Calu3 (cell line): ENCODE measurements at places on chromosomes 4 and X.

DNA sequence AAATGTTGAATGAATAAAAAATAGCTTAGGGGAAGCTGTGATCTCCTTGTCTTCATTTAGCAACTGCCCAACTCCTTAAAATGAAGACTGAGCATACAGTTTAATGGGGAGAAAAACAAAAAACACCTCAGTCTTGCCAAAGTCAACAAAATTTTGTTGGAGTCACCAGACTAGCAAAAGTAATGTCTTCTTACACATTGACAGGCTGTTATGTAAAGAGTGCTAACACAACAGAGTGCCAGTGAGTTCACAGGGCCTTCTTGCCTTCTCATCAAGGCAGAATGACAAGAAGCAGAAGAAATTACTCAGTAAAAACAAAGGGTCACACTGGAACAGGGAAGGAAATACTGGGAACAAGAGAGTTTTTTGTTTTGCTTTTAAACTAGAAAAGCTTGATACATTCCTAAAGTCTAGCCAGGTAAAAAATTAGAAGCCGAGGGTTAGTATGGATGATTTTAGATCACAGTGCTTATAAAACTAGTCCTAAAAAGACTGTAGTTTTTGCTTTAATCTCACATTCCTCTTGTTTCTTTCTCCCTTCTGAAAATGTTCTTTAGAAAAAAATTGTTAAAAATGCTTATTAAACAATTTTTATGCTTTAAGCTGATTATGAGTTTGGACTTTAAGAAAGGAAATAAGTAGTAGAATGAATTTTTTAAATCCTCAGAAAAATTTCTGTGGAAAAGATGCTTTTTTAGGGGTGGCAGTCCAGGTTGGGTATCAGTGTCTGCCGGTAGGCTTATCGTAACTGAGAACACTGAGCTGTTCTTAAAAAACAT lies 38.7 kb upstream of the FRAS1 start:
- DNase-seq: no peak

GRCh38 chr4:3316146-3316545 lies 23.3 kb downstream of the RGS12 start:
- DNase-seq: no peak

GRCh38 chr4:94650690-94651089 lies 107.1 kb upstream of the BMPR1B start:
- DNase-seq: no peak

DNA sequence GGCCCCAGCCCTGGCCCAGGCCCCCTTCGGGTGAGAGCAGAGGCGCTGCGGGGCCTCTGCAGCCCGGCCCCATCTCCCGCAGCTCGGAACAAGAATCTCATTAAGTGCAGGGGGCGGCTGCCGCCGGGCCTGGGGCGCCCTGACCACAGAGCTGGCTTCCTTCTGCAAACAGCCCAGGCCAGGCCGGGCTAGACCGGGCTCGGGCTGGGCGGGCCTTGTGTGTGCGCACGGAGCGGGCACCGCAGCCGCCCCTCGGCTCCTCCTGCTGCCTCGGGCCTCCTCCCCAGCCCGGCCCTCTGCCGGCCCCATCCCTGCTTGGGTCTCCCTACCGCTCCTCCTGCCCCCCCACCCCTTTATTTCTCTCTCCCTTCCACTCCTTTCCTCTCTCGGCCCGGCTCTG lies 83.3 kb downstream of the EFNB1 start:
- DNase-seq: no peak

GRCh38 chrX:136227948-136228838 lies 23.0 kb downstream of the MAP7D3 start:
- DNase-seq: no peak

GRCh38 chrX:110836982-110837381 lies 41.4 kb upstream of the CHRDL1 start:
- no peak for DNase-seq

DNA sequence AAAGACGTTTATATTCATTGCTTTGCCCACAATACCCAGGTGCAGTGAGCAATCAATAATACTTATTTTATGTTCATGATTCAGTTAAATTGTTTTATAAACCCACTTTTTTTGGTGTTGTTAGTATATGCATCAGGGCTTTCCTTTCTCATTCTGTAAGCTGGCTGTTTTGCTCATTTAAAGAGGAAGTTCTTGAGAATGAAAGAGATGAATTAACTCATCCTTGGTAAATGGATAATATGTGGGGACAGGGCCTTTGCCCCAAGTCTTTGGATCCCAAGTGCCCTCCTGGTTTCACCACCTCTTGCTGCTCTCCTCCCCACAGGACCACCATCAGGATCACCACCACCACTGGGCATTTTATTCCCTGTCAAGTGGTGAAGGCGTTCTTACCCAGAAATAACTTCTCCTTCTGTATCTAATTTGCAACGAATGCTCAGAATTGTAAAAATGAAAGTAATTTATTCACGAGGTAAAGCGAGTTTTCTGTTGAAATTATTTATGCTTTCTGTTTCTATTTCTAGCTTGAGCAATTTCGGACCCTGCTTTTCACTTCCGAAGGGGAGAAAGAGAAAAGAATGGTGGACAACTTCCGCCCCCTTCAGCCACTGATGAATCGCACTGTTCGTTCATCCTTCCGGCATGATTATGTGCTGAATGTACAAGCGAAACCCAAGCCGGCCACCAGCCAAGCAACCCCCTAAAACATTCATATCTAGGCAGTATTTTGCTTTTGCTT lies 8.2 kb upstream of the ZRSR2 start:
- no peak for DNase-seq

DNA sequence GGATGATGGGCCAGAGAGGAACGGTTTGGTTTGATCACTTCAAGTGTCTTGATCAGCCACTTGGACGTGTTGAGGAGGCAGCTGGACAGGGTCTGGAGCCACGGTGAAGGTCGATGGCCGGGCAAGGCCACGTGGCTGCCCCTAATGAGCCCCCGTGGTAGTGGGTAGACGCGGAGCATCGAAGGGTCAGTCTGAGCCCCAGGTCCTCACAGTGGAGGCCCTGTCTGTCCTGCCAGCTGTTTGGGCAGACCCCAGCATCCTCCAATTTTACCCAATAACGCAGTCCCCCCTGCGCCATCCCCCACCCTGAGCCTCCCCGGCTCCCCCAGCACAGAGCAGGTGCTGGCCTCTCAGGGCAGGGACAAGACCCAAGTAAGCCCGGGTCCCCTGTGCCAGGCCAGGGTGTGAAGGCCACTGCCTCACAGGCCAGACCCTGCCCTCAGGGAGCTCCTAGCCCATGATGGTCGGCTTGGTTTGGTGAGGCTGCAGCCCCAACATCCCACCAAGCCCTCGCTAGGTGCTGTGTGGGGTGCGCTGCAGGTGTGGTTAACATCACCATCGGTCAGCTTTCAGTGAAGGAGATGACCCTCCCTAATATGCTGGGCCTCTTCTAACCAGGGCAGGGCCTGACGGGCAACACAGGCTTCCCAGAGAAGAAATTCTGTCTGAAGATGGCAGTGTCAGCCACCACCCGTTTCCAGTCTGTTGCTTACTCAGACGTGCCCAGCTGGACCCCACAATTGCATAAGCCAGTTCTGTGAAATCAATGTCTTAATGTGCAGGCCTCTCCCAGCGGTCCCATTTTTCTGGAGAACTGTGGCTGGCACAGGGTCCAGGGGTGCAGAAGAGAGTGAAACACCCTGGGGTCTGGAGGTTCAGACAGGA lies 40.5 kb upstream of the NKX1-1 start:
- DNase-seq: no peak

GRCh38 chr4:118740869-118741268 lies 55.7 kb downstream of the METTL14 start:
- no peak for DNase-seq

GRCh38 chr4:123662827-123663226 lies 266.2 kb downstream of the SPRY1 start:
- no peak for DNase-seq

GRCh38 chr4:137861682-137862081 lies 329.4 kb upstream of the PCDH18 start:
- no peak for DNase-seq

GRCh38 chrX:107628662-107629539 lies 591 bp downstream of the PRPS1 start:
- peak; percentile 29 for DNase-seq

DNA sequence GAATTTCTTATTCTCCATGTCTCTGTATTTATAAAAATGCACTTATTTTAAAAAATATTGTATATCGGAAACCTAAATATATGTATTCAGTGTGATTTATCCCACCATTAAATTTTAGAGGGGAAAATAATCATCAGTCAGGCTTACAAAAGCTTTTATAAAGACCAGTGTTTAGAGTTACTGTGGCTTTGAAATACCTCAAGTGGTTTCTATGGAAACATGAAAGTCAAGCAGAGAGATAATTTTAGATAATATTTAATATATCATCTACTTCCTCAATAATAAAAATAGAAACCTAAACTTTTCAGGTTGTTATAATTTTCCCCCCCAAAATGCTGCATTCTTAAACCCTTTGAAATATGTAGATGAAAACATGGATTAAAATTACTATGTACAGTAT lies 332.9 kb upstream of the PITX2 start:
- DNase-seq: no peak

DNA sequence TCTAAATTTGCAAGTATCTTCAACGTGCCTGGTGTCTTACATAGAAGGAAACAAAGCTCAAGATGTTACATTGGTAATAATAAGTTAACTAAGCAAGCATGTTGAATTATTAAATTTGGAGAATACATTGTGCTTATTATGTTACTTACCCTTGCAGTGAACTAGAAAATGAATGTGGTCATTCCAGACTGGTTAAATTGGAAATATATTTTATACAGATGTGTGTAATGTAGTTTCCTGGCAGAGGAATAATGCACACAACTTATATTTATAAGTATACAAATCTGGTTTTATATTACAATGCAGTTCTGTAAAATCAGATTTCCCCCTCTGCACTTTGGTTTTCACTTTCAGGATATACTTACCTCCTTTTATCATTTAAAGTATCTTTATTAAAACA lies 159.9 kb upstream of the SLIT2 start:
- DNase-seq: no peak

- no peak for DNase-seq
Measured at GRCh38 chr4:186249785-186250754, 15.9 kb upstream of the F11 start.

GRCh38 chr4:57119054-57119651 lies 9.0 kb upstream of the IGFBP7 start:
- DNase-seq: no peak

DNA sequence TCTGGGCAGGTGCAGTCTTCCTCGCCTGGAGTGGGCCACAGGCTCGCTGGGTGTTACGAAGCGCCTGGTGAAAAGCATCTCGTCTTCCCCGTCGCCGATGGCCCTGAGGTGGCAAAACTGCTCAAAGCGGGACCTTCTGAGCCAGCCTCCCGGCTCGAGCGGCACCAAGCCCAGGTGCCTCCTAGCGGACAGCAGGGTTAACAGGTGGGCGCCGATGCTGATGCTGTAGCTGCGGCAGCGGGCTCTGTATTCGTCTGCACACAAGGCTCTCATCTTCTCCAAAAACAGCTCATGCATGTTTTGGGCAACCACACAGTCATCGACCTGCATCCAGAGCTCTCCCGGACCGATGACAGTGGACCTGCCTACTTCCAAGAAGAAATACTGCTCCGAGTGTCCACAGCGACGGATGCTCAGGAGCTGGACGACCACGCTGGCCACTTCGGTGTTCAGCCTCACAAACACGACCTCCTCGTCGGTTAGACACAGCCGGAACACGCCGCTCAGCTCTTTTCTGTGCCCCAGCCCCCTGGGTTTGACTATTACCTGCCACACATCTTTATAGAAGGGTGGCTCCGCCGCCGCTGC lies 1.2 kb downstream of the IRS4 start:
- no peak for DNase-seq

- peak; percentile 8 for DNase-seq
Measured at GRCh38 chrX:37993837-37994619, 12.3 kb upstream of the SYTL5 start.

GRCh38 chrX:150161193-150161592 lies 201.9 kb upstream of the MAMLD1 start:
- DNase-seq: no peak

GRCh38 chrX:85052636-85053343 lies 49.1 kb downstream of the APOOL start:
- DNase-seq: no peak

DNA sequence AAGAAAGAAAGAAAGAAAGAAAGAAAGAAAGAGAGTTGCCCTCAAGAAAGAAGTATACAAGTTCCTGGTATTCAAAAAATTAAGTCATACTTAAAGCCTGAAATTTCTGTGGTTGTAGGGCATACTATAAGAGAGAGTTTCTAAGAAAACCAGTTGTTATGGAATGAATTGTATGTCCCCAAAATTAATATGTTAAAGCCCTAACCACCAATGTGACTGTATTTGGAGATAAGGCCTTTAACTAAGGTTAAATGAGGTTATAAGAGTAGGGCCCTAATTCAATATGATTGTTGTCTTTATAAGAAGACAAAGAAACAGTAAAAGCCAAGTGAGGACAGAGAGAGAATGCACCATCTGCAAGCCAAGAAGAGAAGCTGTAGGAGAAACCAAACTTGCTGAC lies 521.1 kb downstream of the CCSER1 start:
- DNase-seq: no peak

- DNase-seq: no peak
Measured at GRCh38 chr4:44494810-44495701, 46.4 kb upstream of the KCTD8 start.

- no peak for DNase-seq
Measured at GRCh38 chr4:149166365-149166764, 649.3 kb downstream of the IQCM start.

GRCh38 chr4:169256856-169257761 lies 13.6 kb downstream of the SH3RF1 start:
- no peak for DNase-seq

GRCh38 chr4:17008834-17009345 lies 110.4 kb upstream of the LDB2 start:
- DNase-seq: no peak

- DNase-seq: no peak
Measured at GRCh38 chrX:72676465-72676864, 37.6 kb downstream of the PHKA1 start.
